ENCODE measurements at places on chromosomes 11 and 22.

DNA sequence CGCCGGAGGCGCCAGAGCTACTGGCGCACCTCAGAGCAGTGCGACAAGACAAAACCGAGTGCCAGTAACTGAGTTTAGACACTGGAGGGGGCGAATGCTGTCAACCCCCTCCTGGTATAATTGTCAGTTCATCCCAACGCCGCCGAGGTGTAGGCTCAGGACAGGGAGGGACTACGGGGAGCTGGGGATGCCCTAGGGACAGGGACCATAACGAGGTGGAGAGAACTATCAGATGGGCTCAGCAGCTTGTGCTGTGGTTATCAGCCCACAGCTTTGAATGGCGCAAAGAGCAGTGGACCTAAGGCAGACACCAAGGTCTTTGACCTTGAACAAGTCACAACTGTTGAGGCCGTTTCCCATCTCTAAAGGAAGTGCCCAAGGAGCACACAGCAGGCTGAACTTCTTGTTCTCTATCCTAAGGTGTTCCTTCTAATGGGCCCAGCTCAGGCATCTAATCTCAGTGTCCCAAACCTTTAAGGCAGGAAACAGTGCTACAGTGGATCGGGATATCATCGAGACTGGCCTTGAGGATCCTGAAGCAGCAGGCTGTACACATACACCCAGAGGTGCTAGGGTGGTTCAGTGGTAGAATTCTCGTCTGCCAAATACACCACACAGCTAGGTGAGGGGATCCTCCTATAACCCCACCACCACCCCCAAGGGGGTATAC, 958 bp upstream of the TUT1 start:
- no peak for DNase-seq

DNA sequence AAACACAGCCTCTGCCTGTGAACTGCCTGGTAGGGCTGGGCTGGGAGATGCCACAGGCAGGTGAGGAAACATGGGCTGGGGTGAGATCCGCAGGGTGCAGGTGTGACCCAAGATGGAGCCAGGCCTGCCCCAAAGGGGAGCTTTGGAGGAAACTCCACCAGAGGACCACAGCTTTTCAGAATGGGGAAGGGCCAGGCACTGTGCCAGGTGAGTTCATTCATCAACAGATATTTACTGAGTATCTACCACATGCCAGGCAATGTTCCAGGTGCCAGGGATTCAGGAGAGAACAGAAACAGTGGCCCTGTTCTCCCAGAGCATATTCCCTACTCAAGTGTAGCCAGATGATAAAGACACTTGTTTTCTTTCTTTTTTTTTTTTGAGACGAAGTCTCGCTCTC, 11.2 kb downstream of the RTN4RL2 start:
- DNase-seq, result no peak

GRCh38 chr22:36649066-36649465, 54.5 kb downstream of the CACNG2 start:
- no peak for DNase-seq

- DNase-seq, result no peak
Observed at GRCh38 chr11:123487157-123487744, 57.2 kb downstream of the GRAMD1B start.

Measured in cardiac muscle cell (in vitro differentiated cells and primary cell).